ENCODE measurements at places on chromosomes 13 and 19. TPM values are rescaled to one million over a fixed set of nuclear protein-coding genes. Genes with fewer than 3 reads are reported as not detected.

The WDR83 gene
- total RNA-seq, result 25.1 TPM

- H3K4me3 ChIP-seq, result peak overlapping the region; percentile 27
- H3K36me3 ChIP-seq, result no peaks in the 10 kb centered on the region
- DNase-seq, result no peak
- peaks cover 11% of the 10 kb centered on the region for H3K4me1 ChIP-seq
Measured at GRCh38 chr19:48737360-48737998, 2.9 kb downstream of the RASIP1 start.

The STAP2 gene
- 7.3 TPM for total RNA-seq

DNA sequence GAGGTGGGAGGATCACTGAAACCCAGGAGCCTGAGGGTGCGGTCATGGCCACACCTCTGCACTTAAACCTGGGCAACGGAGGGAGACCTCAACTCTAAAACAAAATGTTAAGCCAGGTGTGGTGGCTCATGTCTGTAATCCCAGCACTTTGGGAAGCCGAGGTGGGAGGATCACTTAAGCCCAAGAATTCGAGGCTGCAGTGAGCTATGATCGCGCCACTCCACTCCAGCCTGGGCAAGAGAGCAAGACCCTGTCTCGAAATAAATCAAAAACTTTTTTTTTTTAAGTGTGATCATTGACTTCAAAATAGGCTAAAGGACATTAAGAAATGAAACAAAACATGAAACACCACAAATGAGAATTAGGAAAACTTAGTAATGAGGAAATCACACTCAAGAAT lies 16.3 kb upstream of the ADPRHL1 start:
- peaks cover 10% of the 10 kb centered on the region for H3K4me1 ChIP-seq
- DNase-seq, result no peak
- no peak overlapping the region for H3K4me3 ChIP-seq
- H3K27me3 ChIP-seq, result no peaks in the 10 kb centered on the region
- H3K36me3 ChIP-seq, result no peaks in the 10 kb centered on the region

GRCh38 chr13:22594041-22594440 lies 586.7 kb upstream of the SGCG start:
- H3K4me1 ChIP-seq, result no peaks in the 10 kb centered on the region
- no peak for DNase-seq
- H3K36me3 ChIP-seq, result no peaks in the 10 kb centered on the region
- no peak overlapping the region for H3K27ac ChIP-seq
- no peak overlapping the region for H3K4me3 ChIP-seq

The SOHLH2 gene
- total RNA-seq, result not detected

- no peak overlapping the region for H3K4me3 ChIP-seq
- DNase-seq, result no peak
- no peaks in the 10 kb centered on the region for H3K4me1 ChIP-seq
Measured at GRCh38 chr13:75025956-75026355, 456.0 kb downstream of the TBC1D4 start.

Data from natural killer cell treated with Interleukin-12 subunit alpha and Interleukin-12 subunit beta and Interleukin-15 and Interleukin-18, amount 100 ng/mL, for 72 hours (primary cell).